ENCODE measurements at places on chromosomes 11 and 22.
A peak's percentile ranks its signal among the peaks of the same experiment; 100 is the strongest.

- no peak for DNase-seq
Measured at GRCh38 chr11:81725701-81726100, 1008.0 kb downstream of the FAM181B start.

GRCh38 chr22:37775785-37776638 is 31.7 kb upstream of the GCAT start:
- DNase-seq = no peak

GRCh38 chr11:133086518-133086917 is 445.8 kb downstream of the OPCML start:
- no peak for DNase-seq

- DNase-seq = no peak
Measured at GRCh38 chr11:8384199-8384821, 120.6 kb upstream of the LMO1 start.

- DNase-seq = no peak
Measured at GRCh38 chr11:84886344-84886743, 740.8 kb downstream of the DLG2 start.

DNA sequence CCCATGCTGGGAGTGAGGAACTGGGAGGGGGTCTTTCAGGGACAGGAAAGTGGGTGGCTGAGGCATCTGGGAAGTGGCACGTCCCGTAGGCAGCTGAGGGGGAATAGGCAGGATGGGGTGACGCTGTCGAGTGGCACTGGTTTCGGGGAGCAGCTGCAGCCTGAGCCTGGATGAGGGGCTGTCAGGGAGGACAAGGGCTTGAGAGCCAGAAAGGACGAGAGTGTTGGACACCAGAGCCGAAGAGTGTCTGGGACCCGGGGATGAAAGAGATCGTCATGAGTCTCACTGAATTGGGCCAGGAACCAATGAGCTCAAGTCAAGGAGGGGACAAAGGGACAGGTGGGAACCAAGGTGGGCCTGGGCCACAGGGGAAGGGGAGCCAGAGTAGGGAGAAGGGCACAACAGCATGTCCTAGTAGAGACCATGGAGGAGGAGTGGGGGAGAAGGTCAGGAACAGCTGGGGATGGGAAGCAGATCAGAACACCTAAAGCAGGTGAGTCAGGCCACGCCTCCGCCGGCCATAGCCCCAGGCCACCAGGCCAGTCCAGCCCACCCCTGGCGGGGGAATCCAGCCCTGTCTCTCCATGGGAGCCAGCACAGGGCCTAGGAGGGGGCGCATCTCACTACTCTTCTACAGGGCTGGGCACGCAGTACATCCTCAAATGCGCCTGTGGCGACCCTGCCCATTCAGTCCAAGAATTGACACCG is 4.2 kb downstream of the RAB3IL1 start:
- no peak for DNase-seq

GRCh38 chr11:89203814-89204213 is 26.1 kb downstream of the TYR start:
- DNase-seq = peak; percentile 9
